ENCODE measurements at places on chromosomes 7 and 10.

DNA sequence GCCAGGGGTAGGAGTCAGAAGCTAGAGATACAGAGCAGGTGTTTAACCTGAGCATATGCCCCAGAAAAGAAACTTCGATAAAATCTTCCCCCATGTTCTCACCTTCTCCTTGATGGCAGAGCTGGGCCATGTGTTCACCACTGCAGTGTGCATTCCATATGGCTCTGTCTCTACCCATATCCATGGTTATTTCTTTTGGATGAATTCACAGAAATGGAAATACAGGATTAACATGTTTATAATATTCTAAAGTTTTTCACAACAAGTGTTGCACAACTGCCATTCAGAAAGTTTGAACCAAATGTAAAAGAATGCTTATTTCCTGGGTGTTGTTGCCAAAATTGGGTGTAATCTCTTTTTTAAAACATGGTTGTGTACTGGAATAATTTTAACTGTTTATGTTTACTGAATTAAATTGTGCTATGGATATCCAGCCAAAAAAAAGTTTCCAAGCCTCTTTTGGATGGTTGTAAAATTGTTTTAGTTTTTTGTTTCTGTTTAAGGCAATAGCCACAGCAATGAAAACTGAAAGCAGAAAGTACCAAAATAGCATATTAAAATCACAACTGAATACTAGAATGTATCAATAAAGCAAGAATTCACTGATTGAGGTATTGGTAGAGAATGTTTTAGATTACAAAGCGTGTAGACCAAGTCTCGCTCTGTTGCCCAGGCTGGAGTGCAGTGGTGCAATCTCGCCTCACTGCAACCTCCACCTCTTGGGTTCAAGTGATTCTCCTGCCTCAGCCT lies 19.9 kb upstream of the CCNY start:
- DNase-seq = no peak

GRCh38 chr7:66138994-66139752 lies 24.5 kb downstream of the CRCP start:
- no peak for DNase-seq

GRCh38 chr7:12623885-12624498 lies 53.5 kb downstream of the SCIN start:
- DNase-seq = peak; percentile 58

GRCh38 chr10:70053218-70053840 lies 683 bp downstream of the MACROH2A2 start:
- DNase-seq = no peak

DNA sequence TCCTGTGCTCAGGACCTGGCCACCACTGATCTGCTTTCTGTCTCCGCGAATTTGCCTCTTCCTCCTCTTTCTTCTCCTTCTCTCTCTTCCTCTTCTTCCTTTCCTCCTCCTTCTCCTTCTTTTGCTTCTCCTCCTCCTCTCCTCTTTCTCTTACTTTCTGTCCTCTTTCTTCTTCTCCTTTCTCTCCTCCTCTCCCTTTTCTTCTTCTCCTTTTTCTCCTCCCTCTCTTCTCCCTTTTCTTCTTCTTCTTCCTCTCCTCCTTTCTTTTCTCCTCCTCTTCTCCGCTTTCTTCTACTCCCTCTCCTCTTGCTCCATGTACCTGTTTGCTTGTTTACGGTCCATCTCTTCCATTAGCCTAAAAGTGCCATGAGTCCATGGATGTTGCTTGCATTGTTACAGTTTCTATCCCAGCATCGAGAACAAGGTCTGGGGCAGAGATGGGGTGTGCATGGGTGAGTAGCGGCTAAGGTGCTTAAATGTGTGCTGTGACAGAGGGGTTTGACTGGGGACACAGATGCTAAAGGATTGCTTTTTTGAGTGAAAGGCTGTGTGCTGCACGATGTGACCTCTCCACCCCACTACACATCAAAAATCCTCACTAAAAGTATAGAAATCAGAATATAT lies 7.7 kb downstream of the SH2D4B start:
- DNase-seq = no peak

GRCh38 chr7:33428415-33428814 lies 299.1 kb downstream of the BBS9 start:
- no peak for DNase-seq

DNA sequence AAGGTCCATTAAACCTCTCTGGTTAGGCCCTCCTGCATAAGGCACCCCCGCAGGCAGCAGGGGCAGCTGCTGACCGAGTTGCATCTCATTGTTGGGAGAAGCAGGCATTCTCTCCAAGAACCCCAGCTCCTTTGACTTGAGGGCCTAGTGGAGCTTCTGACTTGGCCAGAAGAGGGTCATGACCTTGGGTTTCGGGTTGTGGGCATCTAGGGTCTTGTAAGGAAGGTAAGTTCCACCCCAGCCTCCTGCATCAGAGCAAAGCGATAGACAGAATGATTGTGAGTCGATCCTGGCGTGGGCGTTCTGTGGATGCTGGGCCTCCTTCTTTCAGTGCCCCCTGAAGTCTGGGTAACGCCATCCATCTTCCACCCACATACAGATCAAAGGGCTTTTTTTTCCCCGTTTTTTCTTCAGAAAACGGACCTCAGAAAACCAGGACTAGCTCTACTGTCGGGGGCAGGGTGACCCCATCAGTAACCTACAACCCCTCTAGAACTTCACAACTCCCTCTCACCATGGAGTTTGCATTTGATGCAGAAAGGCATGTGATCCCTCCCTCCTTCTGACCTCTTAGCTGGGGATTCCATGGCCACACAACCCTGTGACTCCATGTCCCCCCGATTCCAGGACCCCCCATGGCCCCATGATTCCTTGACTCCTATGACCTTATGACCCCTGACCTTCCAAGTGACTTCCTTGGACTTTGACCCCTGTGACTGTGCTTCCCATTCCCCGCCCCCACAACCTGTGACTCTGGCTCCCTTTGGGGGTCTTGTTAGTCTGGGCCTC lies 3.0 kb downstream of the SEMA4G start:
- DNase-seq = no peak

DNA sequence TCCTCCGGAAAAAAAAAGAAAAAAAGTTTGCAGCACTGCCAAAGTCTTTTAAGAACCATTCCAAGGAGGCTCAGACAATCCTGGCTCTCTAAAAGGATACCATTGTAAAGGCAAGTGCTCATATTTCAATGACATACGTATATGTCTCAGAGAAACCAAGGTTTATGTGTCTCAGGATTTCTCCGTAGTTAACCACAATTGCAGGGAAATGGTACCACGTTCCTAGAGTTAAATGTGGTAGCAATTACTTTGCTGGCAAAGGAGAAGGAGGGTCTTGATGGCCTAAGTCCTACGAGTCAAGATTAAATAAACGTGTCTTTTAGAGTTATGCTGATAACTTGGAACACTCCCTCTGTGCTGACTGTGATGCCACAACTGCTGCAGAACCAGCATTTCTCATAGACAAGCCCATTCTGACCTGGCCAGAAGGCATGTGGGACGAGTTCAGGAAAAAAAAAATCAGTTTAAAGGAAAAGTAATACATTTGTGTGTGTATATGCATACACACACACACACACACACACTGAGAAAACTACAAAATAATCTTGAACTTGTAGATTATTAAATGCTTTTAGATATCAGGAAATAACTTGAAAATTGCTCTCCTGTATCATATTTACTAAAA lies 245.9 kb downstream of the FGFR2 start:
- DNase-seq = no peak

DNA sequence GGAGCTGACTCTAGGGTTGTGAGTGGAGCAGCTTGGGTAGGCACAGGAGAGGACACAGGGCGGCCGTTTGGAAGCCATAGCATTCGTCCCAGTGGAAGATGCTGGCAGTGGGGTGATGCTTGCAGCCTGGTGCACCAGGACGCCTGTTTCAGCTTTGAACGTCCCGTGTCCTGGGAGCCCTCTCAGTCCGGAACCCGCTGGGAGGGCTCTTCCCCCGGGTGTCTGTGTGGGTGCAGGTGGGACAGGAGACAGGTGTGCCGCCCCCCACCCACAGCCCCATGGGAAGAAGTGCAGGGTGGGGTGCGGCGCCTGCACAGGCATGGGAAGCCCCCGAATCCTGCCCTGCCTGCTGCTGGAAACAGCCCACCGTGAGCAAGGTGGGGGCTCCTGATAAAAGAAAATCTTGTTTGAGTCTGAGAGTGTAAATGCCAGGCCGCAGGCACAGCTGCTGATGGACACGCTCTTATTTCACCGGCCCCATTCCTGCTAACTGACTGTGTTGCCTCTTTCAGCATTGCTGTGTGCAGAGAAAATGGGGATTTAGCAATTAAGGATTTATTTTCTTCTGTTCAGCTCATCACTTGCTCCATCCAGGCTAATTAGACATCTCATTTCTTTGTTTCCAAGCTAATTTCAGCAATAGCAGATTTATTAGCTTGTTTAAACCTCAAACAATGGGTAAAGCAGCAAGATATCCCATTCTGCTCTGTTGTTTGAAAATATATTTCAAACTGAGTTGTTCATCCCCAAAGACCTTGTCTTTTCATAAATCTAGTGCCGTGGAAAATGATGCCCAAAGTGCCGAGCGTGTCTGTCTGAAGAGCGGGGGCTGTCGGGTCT lies 54.9 kb upstream of the DPYSL4 start:
- no peak for DNase-seq
